ENCODE measurements at places on chromosomes 7 and 10.

DNA sequence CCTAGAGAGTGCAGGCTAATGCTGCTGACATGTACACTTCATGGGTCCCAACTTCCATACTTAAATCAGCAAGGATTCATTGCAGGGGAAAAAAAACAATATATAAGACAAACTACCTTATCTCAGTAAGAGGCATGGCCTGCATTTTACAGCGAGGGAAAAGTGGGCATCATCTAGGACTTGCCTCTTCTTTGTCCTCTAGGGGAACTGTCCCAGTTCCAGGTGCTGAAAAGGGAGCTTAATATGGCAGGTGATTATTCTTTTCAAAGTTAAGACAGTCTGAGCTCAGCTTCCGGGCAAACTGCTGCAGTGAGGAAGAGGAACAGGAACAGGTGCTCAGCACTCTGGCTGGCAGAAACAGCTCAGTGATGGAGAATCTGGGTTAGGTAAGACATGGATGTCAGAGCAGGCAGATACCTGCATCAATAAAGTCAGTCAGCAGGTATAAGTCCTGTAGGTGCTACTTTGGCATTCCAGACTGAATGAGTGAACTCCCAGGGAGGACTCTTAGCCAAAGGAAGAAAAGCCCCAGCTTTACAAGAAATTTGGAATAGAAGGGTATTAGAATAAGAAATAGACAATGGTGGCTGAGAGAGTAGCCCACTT is 147.2 kb downstream of the TMEM178B start:
- DNase-seq, result no peak

DNA sequence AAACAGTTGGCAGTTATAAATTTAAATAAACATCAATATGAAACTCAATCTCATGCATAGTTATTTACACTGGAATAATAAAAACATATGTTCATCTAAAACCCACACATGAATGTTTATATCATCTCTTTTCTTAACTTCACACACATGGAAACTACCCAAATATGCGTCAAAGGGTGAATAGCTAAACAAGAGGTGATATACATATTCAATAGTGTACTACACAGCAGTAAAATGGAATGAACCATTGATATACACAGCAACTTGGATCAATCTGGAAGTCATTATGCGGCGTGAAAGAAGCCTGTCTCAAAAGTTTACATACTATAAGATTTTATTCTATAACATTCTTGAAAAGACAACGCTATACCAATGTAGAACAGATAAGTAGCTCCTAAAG is 282.5 kb upstream of the POM121L12 start:
- DNase-seq, result no peak

DNA sequence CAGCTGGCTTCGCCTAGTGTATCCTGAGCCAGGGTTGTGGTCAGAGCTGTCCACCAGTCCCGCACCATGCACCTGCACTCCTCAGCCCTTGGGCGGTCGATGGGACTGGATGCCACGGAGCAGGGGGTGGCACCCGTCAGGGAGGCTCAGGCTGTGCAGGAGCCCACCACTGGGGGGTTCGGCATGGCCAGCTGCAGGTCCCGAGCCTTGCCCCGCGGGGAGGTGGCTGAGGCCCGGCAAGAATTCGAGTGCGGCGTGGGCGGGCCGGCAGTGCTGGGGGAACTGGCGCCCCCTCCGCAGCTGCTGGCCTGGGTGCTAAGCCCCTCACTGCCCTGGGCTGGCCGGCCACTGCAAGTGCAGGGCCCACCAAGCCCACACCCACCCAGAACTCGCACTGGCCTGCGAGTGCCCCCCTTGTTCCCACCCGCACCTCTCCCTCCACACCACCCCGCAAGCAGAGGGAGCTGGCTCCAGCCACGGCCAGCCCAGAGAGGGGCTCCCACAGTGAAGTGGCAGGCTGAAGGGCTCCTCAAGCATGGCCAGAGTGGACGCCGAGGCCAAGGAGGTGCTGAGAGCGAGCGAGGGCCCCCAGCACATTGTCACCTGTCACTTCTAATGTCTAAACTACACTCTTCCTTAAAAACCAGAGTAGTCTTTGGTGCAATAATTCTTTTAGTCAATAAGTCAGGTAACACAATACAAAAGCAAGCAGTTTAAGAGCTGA is 11.0 kb downstream of the FAM25A start:
- DNase-seq, result no peak

GRCh38 chr10:5944389-5945189 is 32.8 kb downstream of the IL15RA start:
- DNase-seq, result no peak

DNA sequence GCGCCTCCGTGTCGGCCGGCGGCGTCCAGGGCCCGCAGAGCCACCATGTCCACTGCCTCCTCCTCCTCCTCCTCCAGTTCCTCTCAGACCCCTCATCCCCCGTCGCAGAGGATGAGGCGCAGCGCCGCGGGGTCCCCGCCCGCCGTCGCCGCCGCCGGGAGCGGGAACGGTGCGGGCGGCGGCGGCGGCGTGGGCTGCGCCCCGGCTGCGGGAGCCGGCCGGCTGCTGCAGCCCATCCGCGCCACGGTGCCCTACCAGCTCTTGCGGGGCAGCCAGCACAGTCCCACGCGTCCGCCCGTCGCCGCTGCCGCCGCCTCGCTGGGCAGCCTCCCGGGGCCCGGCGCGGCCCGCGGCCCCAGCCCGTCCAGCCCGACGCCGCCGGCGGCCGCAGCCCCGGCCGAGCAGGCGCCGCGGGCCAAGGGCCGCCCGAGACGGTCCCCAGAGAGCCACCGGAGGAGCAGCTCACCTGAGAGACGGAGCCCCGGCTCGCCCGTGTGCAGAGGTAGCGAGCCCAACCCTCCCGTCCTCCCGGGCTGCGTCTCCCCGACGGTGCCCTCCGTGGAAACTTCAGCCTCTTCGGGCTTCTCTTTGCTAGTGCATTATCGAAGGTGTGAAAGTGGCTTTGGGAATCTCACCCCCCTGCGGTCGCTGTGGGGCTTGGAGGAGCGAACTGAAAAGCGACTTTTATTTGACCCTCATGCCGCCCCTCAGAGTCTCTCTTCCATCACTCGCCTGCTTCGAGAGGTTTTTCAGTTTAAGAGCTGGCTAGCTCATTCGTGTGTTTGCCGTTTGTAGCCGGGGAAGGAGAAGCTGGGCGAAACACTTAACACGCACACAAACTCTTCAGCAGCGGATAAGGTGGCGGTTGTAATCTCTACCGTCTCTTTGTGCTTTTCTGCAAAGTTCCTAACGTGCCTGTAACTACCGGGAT is 975 bp downstream of the GLCCI1 start:
- DNase-seq, result no peak

- DNase-seq, result no peak
Measured at GRCh38 chr10:15865304-15865703, 5.0 kb upstream of the MINDY3 start.

DNA sequence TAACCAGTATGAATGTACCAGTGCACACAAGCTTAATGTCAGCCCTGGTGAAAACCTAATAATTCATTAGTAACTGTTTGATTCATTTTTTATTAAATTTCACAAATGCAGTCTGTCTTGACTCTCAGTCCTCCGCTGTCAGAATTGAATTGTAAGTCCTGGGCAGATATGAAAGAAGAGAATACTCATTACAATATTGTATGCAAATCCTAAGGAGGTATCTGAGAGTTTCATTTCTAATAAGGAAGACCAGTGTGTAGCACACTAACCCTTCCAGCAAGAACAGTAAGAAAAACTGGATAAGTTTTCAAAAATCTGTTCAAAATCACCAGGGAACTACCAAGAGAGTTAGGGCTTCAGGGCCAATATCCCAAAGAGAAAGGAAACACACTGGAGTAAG is 652.1 kb downstream of the SUGCT start:
- no peak for DNase-seq

- DNase-seq, result no peak
Measured at GRCh38 chr10:132648072-132648850, 110.7 kb downstream of the INPP5A start.

DNA sequence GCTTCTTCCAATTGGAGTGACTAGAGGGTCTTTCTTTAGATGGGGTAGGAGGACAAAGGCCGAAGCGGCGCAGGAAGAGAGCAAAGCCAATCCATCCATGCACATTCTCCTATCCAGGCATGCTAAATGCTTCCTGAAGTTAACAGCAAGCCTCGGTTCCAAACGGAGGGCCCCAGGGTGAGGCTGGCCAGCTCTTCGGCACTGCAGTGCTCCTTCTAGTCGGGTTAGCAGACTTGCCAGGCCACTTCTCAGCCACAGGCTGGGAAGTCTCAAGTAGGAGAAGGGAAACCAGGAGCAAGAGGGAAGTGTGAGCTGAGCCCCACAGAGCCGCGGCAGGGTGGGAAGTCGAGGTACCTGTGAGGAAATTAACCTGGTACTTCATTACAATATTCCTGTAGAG is 253.8 kb upstream of the INHBA start:
- no peak for DNase-seq

DNA sequence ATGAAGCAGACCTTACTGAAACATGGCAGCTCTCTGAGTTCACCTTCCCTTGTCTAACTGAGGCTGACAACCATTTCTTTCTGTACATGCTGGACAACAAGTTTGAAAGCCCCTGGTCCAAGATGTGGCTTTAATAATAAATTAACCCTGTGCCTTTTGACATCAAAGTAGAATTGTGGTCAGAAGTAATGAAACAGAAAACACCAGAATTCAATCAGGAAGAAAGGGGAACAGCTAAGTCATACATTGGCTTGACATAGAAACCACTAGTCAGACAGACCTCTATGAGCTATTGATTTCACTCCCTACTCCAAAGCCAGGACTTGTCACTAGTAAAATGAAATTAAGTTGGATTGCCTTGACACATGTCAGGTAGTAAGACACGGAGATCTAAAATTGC is 175.2 kb upstream of the ASAH2 start:
- DNase-seq, result no peak

DNA sequence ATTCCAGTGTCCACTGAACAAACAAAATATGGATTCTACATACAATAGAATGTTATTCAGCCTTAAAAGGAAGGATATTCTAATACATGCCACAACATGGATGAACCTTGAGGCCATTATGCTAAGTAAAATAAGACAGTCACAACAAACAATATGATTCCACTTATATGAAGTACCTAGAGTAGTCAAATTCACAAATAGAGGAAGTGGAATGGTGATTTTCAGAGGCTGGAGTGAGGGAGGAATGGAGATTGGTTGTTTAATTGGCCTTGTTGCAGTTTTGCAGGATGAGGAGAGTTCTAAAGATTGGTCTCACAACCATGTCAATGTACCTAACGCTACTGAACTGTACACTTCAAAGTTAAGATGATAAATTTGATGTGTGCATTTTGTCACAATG is 119.6 kb downstream of the CHN2 start:
- no peak for DNase-seq

DNA sequence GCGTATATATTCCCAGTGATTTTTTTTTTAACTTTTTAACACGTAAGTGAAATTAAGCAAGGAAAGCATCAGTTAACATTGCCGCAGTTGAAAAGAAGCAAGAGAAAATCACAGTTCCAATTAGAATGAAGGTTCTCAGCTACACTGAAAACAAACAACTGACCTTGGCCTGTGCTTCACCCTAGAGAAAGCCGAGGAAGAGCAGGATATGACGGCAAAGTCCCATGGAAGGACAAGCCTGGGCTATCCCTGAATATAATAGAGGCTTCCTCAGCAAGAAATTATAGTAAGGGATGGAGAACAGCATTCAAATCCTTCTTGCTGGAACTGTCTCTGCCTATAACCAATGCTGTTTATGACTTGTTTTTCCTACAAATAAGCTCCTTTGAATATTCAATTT is 83.0 kb upstream of the INHBA start:
- no peak for DNase-seq

DNA sequence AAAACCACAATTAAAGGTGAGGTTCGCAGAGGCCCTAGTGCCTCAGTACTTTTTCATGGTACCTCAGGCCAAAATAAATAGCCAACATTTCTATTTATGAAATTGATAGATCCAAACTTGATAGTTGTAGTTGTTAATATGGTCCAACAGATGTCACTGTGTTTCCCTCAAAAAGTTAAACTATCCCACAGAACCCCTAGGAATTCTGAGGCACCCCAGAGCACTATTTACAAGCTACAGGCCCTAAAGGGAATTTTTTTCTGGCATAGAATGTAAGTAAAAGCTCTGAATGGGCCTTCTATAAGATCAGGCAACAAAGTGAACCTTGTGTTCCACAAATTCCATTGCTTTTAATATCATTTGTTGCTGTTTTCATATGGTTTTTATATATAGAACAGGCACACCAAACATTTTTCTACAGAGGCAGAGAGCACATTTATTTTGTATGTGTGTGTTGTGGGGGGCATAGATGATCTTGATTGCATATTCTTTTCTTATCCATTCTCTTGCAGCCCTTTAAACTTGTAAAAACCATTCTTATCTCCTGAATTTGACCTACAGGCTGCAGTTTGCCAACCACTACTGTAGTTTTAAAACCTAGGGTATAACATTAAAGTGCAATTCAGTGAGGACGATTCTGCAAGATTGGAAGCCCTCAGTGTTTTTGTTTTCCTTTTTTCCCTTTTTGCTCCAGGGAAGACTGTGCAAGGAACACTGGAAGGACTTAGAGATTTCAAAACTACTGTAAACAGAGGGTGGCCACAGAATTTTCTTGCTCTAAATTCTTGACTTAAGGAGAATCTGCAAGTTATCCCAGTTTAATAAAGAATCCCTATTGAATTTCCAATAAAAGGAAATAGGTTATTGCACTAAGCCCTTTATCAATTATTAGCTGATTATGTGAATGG is 3.5 kb upstream of the ARL4A start:
- DNase-seq, result no peak

All from chondrocyte (in vitro differentiated cells).